ENCODE measurements at places on chromosomes 5 and 9.

DNA sequence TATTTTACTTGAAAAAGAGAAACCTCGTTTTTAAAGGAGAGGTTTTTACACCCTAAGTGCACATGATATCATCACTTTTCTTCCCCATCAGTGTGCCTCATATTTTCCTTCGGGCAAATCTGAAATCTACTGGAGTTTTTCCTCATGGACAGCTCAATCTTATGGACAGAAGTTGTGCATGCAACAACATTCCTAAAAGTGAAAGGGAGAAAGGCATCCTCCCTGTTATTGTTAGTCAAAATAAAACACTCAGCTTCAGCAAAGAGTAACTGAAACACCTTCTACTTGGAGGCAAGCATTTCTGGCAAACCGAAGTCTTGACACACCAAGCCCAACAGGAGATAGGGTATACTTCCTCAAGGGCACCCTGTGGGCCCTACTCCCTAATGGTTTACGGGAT lies 217.9 kb downstream of the BNC2 start:
- no peak for DNase-seq

DNA sequence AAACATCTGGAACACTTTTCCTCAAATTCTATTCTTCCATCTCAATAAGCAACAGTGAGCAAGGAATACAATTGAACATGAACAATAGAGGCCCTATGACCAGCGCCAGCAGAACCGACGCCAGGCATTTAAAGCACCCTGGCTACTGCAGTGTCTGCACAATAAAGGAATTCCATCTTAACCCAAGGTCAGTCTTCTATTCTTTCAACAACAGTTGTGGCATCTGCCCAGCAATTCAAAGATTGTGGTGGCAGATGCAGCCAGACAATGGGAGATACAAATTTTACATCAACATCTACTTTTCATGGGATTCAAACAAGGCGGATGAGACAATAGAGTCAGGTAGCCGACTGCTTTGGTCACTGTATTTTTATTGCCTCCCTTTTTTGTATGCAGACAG lies 65.9 kb downstream of the ELL2 start:
- DNase-seq, result no peak

GRCh38 chr9:89980600-89980999 lies 375.8 kb downstream of the GADD45G start:
- no peak for DNase-seq

GRCh38 chr9:107154766-107155165 lies 128.3 kb upstream of the RAD23B start:
- DNase-seq, result no peak

GRCh38 chr5:78530342-78531096 lies 118.1 kb downstream of the LHFPL2 start:
- DNase-seq, result no peak

- no peak for DNase-seq
Observed at GRCh38 chr9:86368871-86369521, 14.8 kb upstream of the TUT7 start.

All from activated CD4-positive, alpha-beta T cell treated with anti-CD3 and anti-CD28 coated beads for 4 hours (primary cell).